ENCODE measurements at places on chromosomes 13 and 19.

DNA sequence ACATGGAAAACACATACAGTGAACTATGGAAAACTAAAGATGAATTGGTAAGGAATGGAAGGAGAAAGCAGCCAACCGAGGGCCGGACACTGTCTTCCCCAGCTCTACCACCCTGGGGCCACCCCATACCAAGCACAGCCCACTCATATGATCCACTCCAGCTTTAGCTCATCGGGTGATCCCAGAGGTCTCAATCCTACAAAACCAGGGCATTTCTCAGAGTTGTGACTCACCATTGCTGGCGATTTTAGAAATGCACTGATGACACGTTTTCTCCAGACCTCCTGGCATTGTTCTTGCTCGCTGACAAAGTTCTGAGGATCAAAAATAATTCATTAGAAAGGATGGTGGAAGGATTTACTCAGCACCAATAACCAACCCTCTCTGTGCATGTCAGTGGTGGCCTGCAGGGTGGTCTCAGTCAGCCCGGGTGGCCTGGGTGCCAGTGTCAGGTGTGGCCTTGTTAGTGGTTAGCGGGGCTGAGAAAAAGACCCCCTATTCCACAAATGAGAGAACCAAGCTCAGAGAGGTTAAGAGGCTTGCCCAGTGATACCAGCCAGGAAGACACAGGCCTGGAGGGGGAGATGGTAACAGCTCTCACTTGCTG lies 6.6 kb downstream of the TMEM272 start:
- DNase-seq: no peak

DNA sequence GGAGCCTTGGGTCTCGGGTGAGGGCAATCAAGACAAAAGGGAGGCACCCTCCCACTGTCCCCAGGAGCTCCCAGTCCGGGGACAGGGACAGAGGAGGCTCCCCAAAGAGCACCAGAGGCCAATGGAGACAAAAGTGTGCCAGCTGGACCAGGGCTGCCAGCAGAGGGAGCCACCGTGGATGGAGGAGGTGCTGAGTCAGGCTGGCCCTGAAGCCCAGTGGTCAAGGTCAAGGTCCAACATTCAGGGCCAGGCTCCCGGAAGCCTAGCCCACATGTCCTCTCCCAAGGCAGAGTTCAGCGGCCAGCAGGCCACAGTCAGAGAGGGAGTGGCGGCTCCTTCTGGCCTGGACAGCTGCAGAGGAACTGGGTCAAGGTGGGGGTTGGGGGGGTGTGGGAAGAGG lies 8.4 kb downstream of the COL5A3 start:
- peak; percentile 6 for DNase-seq

DNA sequence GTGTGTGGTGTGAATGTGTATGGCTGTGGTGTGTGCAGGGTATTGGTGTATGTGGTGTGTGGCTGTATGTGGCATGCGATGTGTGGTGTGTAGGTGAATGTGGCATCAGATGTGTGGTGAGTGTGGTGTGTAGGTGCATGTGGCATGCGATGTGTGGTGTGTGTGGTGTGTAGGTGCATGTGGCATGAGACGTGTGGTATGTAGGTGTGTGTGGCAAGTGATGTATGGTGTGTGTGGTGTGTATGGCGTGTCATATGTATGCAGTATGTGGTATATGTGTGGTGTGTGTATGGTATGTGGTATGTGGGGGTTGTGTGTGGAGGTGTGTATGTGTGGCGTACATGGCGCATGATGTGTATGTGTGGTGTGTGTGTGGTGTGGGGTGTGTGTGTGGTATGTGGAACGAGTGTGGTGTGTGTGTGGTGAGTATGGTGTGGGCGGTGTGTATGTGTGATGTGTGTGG lies 63.4 kb downstream of the PEPD start:
- DNase-seq: no peak

- DNase-seq: no peak
Measured at GRCh38 chr13:47133011-47133445, 236.2 kb upstream of the HTR2A start.

GRCh38 chr13:99415851-99416331 lies 85.4 kb upstream of the TM9SF2 start:
- peak; percentile 65 for DNase-seq

DNA sequence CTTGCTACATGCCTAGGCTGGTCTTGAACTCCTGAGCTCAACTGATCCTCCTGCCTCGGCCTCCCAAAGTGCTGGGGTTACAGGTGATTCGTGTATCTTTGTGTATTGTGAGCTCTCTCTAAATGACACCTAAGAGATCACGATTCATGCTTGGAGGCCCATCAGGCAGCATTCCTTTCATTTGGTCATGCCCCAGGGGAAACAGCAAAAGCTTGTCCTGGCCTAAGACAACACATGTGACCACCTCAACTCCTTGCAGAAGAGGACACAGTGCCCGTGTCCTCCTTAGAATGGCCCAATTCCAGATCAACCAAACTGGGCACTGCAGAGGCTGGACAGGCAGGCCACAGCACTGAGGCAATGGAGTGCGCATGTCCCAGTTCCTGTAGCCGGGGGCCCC lies 32.5 kb downstream of the ZC3H4 start:
- no peak for DNase-seq

DNA sequence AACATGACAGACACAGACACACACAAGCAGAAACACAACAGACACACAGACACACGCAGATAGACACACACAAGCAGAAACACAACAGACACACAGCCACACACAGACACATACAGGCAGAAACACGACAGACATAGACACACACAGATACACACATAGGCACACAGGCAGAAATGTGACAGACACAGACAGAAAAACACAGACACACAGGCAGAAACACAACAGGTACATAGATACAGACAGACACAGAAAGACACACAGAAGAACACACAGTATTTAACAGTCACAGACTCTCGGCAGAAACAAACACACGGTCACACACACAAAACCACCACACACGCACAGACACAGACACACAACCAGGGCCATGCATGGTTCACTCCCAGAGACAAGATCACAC lies 905 bp downstream of the TBXA2R start:
- DNase-seq: no peak

Measured in inflammatory macrophage (primary cell).